MCF 10A (cell line): ENCODE measurements at places on chromosomes 7 and 10. TPM values are rescaled to one million over a fixed set of nuclear protein-coding genes. Genes with fewer than 3 reads are reported as not detected.

The PRPS1L1 gene
- total RNA-seq: not detected in 2 replicates

The WDR86 gene
- not detected in 2 replicates for total RNA-seq

The HMX2 gene
- not detected in 2 replicates for total RNA-seq

The TAS2R3 gene
- 2.7 and 3.1 TPM in 2 replicates for total RNA-seq

The MNX1 gene
- 0.42 and 0.47 TPM in 2 replicates for total RNA-seq

The UNC5B gene
- total RNA-seq: 80.5 and 82.4 TPM in 2 replicates

The KNDC1 gene
- 2.1 and 2.4 TPM in 2 replicates for total RNA-seq

- no peak for DNase-seq
These were observed 664 bp downstream of the FMC1 start for GRCh38 chr7:139341776-139342226.

DNA sequence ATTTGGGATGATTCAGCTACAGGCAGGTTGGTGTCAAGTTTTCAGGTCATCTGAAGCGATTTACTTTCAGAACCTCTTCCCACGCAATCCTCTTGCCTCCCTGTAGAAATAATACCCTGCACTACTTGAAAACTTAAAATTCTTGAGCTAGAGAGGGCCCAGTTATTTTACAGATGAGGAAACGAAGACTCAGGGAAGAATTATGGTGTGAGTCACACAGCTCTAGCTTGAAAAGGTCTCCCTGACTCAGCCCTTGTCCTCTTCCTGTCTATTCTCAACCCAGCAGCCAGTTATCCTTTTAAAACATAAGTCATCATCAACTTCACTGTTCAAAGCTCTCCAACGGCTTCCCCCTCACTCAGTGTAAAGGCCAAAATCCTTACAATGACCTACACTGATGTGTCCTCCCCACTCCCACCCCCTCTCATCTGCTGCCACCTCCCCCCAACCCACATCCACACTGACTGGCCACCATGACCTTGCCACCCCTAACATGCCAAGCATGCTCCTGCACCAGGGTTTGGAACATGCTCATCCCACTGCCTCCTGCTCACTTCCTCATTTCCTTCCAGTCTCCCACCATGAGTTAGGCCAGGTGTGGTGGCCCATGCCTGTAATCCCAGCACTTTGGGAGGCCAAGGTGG, 3.4 kb downstream of the DNMBP start:
- peak; percentile 91 for DNase-seq

- no peak for DNase-seq
These were observed 35.8 kb upstream of the GRID1 start for GRCh38 chr10:86402283-86402941.

DNA sequence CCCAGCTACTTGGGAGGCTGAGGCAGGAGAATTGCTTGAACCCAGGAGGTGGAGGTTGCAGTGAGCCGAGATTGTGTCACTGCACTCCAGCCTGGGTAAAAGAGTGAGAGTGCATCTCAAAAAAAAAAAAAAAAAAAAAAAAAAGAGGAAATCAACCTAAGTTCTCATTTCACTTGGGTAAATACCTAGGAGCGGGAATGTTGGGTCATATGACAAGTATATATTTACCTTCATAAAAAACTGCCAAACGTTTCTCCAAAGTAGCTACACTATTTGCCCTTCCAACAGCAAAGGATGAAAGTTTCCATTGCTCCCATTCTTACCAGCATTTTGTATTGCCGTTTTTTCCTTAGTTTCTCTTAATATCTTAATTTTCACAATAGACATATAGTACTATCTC, 9.8 kb downstream of the P4HA1 start:
- no peak for DNase-seq

GRCh38 chr7:45233249-45233775, 75.7 kb downstream of the RAMP3 start:
- no peak for DNase-seq

DNA sequence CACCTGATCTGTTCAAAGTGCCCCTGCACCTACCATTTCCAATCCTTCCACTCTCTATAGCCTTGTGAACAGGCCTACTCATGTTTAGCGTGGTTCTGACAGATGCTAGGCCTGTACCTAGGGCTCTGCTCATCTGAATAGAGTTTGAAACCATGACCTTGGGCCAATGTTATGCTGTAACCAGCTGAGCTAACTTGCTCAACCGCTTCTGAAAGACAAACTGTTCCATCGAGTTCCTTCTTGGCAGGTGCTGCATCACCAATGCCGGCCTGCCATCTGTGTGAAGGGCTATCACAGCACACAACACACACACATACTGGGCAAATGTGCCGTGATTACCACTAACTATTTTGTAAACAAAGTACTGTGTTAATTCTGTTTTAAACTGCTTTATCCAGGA, 419.0 kb upstream of the GALNT17 start:
- DNase-seq: no peak

- peak; percentile 51 for DNase-seq
These were observed 39.7 kb upstream of the TEX47 start for GRCh38 chr7:88835147-88835728.

GRCh38 chr10:78899996-78900714, 168.6 kb upstream of the ZMIZ1 start:
- DNase-seq: no peak

- no peak for DNase-seq
These were observed 25.3 kb downstream of the USP6NL start for GRCh38 chr10:11586170-11586569.

GRCh38 chr7:27418541-27418940, 175.9 kb downstream of the EVX1 start:
- no peak for DNase-seq

GRCh38 chr7:108290459-108291151, 160.4 kb upstream of the LAMB4 start:
- no peak for DNase-seq

DNA sequence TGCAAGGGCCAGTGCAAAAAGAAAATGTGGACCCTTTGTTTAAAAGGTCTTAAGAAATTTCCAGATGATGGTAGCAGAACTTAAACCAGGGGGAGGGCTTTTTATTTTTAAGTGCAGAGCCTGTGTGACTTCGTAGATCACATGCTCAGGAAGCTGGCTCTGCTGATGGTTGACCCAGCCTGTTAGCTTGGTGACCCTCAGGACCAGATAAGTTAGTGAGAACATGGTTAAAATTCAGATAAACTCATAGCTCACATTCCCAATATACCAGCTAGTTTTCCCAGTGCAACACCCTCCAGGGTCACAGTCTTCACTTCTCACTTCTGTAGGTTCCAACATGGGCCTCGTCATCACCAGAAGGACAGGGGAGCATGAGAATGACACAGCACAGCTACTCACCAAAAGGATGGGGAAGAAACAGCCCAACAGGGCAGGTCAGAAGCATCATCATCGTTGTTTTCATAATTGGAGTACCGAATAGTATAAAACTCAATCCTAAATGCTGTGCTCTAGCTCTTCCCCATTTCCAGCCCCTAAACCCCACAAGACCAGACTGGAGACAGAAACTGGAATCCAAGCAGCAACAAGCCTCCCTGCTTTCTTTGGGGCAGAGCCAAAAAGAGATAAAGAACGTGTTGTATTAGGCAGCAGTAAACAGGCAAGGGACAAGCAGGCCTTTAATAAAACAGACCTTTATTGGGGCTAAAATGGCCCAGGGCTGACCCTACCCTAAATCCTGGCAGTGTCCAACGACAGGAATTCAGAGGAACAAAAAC, 102.2 kb upstream of the ANKRD1 start:
- DNase-seq: no peak
